RWPE2 (cell line): ENCODE measurements at places on chromosomes 4 and X.

- DNase-seq: no peak
Measured at GRCh38 chrX:131366407-131366806, 77.3 kb upstream of the IGSF1 start.

GRCh38 chrX:40975951-40976350 lies 109.3 kb upstream of the USP9X start:
- DNase-seq: no peak

- DNase-seq: no peak
Measured at GRCh38 chrX:119402588-119402987, 3.5 kb downstream of the SLC25A43 start.

- DNase-seq: no peak
Measured at GRCh38 chr4:174157106-174157607, 126.3 kb downstream of the FBXO8 start.

DNA sequence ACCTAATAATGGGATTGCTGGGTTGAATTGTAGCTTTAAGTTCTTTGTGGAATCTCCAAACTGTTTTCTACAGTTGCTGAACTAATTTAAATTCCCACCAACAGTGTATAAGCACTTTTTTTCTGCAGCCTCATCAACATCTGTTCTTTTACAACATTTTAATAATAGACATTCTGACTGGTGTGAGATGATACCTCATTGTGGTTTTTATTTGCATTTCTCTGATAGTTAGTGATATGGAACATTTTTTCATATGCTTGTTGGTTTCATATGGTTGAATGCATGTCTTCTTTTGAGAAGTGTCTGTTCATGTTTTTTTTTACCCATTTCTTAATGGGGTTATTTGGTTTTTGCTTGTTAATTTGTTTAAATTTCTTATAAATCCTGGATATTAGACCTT lies 1718.9 kb downstream of the C4orf33 start:
- DNase-seq: no peak

DNA sequence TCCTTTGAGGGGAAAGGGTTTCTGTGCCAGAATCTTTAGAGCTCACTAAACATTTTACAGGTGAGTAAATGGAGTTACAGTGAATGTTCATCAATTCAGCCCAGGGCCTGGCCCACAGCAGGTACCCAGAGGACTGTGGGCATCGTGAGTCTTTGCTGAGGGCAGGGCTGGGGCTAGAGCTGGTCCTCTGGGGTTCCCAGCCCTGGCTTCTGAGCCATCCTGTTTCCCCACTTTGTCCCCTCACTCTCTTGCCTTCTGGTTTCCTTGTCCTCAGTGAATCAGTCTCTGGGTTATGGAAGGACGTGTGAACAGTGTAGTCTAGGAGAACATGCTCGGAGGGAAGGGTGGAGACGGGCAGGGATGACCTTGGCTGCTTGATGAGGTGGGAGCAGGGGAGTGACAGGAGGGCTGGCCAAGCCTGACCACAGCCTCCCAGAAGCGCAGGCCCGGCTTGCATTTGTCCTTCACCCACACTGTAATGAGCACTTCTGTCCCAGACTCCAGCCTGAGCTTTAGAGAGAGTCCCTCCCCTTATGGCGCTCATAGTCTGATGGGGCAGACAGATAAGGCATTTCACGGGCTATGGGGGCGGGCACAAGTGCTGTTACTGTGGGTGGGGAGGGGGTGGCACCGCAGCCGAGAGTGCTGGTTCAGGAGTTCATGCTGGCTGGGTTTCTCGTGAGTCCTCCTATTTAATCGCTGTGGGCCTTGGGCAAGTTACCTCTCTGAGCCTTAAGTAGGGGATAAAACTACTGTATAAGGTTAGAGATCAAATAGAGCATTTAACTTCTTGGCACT lies 17.3 kb downstream of the TBC1D14 start:
- no peak for DNase-seq
